Fibroblast of lung (primary cell): ENCODE measurements at places on chromosomes 16 and 17. TPM values are rescaled to one million over a fixed set of nuclear protein-coding genes. Genes with fewer than 3 reads are reported as not detected.
A peak's percentile ranks its signal among the peaks of the same experiment; 100 is the strongest.

Gene CSH2
- total RNA-seq = not detected in 2 replicates

Gene ANKRD40CL
- under 0.01 TPM in 1 of 2 replicates, not detected in the other for total RNA-seq

Gene HBA1
- total RNA-seq = not detected in 2 replicates

Gene ALDOA
- total RNA-seq = 461 and 474 TPM in 2 replicates

Gene HP
- not detected in 2 replicates for total RNA-seq

Gene CCL7
- 0.33 and 0.51 TPM in 2 replicates for total RNA-seq

Gene POLR3K
- total RNA-seq = 2.6 and 3.3 TPM in 2 replicates

Gene UNC119
- total RNA-seq = 16.9 and 19.2 TPM in 2 replicates

Gene TMC8
- total RNA-seq = not detected in 2 replicates

- DNase-seq = no peak
These were observed 7.3 kb downstream of the CDH11 start for GRCh38 chr16:65114527-65114926.

DNA sequence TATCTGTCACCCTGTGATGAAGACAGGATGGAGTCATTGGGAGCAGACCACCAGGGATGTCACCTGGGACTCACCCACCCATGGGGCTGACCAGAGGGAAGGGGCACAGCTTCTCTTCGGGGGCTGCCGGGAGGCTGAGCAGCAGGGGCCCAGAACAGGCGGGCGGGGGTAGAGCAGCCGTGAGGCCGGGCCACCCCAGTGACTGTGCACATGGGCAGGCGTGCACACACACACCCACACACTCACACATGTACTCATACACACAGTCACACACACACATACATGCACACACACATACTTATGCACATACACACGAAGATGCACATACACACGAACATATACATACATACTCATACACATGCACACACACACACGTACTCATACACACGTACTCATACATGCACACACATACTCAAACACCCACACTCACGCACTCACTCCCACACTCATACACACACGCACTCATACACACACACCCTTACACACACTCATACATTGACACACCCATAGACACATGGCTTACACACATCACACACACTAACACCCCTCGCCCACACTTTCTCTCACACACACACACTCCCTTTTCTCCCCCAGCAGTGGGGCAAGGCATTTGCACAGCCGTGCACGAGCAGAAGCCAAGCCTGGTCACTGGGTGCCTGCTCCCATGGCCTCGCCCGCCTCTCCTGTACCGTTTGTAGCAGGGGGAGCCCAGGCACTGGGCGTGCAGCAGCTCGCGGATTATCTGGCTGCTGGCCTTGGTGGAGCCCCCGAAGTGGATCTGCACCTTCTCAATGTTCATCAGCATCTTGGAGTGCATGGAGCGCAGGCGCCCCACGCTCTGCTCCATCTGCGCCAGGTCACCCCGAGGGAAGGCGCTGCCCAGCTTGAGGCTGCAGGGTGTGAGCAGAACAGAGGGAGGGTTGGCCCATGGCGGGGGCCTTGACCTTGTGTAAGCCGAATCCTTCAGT is 12.4 kb downstream of the UBALD2 start:
- DNase-seq = no peak

- no peak for DNase-seq
These were observed 274.9 kb upstream of the CCL2 start for GRCh38 chr17:33980193-33980592.

DNA sequence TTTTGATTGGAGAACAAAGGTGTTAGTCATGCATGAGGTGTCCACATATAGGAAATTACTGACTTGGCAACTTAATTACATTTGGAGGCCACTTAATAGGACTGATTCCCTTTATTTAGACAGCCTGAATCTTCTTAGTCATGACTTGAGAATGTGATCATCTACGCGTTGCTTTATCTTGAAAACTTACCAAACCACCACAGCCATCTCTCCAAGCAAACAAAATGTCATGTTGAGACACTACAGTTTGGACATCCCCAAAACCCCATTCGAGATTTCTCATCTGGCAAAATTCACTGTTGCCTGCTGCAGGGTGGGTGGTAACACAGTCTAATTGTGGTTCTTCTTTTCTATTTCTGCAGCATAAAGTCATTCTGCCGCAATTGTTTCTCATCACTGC is 176.5 kb upstream of the CDH5 start:
- DNase-seq = peak; percentile 97

GRCh38 chr17:57142925-57143324 is 57.9 kb downstream of the AKAP1 start:
- DNase-seq = peak; percentile 65

- peak; percentile 39 for DNase-seq
These were observed 902 bp downstream of the ARHGAP27 start for GRCh38 chr17:45431531-45432404.

GRCh38 chr17:65930140-65930730 is 261.7 kb downstream of the CEP112 start:
- DNase-seq = peak; percentile 52

DNA sequence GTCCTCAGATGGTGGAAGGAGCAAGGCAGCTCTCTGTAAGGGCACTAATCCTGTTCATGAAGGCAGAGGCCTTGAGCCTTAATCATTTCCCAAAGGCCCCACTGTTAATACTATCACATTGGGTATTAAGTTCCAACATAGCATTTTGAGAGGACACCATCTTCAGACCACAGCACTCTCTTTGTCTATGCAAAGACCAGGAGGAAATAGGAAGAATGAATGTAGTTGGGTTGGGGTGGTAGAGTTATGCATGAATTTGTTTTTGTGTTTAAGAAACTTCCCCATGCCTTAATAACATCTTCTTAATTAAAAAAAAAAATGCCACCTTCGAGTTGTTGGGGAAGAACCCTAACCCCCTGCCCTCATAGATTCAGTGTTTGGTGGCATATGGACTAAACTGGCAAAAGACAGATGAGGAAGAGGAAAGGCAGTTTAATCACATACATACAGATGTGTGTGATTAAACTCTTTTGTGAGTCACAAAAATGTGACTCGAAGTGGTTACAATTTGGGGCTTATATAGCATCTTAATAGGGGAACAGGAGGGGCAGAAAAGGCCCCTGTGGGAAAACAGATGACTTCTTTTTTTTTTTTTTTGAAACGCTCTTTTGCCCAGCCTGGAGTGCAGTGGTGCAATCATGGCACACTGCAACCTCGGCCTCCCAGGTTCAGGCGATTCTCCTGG is 35.0 kb upstream of the SLC5A10 start:
- no peak for DNase-seq

DNA sequence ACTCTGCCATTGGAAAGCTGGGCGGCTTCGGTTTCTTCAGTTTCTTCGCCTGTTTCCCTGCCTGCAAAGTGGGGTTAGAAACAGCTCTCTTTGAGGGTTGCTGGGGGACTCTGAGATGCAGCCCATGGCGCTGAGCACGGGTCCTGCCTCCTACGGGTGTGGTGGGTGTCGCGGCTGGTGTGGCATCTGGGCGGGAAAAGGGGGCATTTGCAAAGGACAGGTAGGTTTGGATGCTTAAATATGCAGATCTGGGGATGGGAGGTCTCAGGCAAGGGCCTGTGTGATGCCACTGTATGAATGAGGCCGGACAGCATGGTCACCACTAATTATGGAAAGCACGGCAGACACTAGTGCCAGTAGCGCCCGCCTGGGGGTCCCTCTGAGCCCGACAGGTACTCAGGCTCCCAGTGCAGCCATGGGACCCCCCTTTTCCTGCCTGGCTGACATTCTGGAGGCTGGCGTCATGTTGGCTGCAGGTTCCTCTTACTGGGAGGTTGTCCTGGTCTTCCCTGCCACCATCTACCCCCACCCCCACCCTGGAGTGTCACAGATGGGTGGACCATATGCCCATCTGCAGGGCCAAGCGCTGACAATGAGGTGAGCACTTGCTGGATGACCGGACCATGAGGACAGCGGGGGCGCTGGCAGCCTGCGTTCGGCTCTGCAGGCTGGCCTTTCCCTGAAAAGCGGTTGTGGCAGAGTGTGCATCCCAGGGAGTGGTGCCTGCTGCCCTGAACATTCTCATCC is 237.7 kb downstream of the SEC14L1 start:
- no peak for DNase-seq

- no peak for DNase-seq
These were observed 172.0 kb upstream of the SOX9 start for GRCh38 chr17:71948703-71949422.

DNA sequence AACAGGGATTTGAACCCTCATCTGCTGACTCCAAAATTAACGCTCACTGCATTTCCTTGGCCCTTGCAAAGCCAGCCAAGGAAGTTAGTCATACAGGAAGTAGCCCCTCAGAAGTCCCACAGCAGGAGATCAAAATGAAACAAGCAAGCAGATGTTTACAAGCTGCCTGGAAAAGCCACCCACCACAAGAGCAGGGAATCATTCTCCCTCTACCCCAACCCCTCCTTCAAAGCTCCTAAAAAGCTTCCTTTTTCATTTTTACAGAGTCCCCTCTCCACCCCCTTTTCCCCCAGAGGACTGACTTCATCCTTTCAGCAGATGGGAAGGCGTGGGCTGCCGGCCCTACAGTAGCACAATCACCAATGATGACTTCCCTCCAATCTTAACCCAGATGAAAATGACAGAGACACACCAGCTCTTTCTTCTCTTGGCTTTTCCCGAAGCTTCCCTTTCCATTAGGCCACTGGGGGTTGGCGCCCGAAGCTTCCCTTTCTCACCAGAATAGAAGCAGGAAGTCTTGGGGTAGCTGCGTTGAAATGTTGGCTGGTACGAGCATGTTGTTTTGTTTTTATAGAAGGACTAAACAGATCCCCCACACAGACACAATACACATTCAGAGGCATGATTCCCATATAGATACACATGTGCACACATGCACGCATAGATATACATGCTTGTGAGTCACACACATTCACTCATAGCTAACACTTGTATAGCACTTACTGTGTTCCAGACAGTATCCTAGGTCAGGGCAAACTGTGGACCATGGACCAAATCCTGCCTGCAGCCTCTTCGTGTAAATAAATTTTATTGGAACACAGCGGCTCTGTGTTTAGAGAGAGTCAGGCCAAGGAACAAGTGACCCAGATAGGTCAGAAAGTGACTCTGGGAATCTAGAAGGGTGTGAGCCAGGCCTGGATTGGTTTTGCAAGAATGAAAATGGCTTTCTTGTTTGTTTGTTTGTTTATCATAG is 17.4 kb downstream of the ITPRIPL2 start:
- DNase-seq = peak; percentile 77

DNA sequence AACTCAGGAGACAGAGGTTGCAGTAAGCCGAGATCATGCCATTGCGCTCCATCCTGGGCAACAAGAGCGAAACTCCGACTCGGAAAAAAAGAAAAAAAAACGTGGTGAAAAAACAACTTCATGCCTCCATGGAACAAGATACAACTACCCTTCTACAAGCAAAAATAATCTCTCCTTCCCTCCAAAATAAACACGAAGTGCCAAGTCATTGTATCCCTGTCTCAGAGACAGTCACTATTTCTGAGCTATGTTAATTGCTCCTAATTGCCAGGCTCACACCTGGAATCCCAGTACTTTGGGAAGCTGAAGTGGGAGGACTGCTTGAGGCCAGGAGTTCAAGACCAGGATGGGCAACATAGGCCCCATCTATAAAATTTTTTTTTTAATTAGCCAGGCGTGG is 19.0 kb upstream of the SLC16A5 start:
- no peak for DNase-seq

GRCh38 chr17:82449131-82449882 is 1.2 kb downstream of the CYBC1 start:
- DNase-seq = no peak

DNA sequence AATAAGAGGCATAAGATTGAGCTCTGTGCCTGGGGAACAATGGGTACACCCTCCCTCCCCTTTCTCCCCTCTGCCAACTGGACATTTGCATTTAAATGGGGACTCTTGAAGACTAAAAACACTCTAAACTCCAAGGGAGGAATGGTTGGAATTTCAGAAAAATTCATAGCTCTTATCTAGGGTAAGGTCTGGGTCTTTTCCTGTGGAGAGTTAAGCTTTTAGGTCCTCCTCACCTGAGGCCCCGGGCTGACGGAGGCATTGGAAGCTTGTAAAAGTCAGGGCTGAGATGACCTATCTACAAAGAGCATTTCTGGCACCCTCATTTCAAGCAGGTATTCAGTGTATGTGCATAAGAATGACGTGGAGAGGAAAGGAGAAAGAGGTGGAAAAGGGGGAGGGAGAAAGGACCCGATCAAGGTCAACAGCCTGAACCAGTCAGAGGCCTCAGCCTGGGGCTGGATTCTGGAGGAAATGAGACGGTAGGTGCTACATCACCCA is 78.0 kb downstream of the RAP1GAP2 start:
- no peak for DNase-seq

- DNase-seq = no peak
These were observed 20.5 kb upstream of the RPTOR start for GRCh38 chr17:80523956-80524712.

- DNase-seq = no peak
These were observed 12.0 kb upstream of the SLC16A5 start for GRCh38 chr17:75075597-75076336.

DNA sequence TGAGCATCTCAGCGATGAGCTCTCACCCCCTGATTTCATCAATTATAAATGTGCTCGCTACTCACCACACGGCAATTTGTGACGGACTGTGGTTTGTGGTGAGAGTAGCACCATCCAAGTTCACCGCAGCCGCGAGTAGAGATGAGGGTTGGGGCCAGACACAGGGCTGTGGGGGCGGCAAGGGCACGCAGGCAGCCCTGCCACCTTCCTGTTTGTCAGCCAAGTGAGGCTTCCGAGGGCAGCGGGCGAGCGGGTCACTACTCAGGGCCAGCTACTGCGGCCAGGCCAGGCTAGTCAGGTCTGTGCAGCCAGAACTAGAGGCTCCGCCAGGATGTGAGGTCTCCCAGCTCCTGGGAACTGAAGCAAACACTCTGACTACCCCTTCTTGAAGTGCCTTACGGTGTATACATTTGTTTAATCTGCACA is 39.6 kb upstream of the MEOX1 start:
- peak; percentile 95 for DNase-seq

- DNase-seq = peak; percentile 51
These were observed 58.3 kb upstream of the ARHGAP44 start for GRCh38 chr17:12730931-12731521.

DNA sequence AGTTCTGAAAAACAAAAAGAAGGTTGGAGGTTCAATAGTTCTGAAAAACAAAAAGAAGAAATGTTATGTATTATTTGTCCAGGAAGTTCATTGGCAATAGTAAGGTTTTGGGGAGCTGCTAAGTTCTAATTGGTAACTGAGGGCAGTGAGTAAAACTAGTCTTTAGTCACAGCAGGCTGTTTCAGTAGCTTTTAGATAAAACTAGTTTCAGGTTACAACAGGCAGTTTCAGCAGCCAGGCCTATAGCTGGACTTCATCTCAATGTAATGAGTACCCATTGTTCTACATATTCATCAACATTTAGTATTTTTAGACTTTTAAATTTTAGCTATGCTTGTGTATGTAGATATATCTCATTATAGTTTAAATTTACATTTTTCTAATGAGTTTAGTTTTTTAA is 639.3 kb downstream of the TOX3 start:
- no peak for DNase-seq

DNA sequence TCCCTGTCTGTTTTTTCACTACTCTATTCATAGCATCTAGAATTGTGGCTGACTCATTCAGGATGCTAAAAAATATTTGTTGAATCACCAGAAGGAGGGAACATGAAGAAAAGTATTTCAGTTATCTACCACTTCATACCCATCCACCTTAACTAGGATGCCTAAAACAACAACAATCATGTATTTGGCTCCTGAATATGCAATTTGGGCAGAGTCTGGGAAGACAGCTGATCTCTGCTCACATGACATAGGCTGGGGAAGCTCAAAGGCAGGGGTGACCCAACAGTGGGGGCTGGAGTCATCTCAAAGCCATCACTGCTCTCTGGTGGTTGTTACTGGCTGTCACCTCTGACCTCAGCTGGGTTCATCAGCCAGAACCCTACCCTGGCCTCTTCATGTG is 80.1 kb upstream of the RPL38 start:
- DNase-seq = peak; percentile 32

GRCh38 chr16:35196313-35196712 is 1736.9 kb downstream of the TP53TG3F start:
- no peak for DNase-seq
